ENCODE measurements at places on chromosomes 12 and 14.
A peak's percentile ranks its signal among the peaks of the same experiment; 100 is the strongest.

GRCh38 chr12:79873201-79873600, 61.7 kb downstream of the PPP1R12A start:
- no peak for DNase-seq

DNA sequence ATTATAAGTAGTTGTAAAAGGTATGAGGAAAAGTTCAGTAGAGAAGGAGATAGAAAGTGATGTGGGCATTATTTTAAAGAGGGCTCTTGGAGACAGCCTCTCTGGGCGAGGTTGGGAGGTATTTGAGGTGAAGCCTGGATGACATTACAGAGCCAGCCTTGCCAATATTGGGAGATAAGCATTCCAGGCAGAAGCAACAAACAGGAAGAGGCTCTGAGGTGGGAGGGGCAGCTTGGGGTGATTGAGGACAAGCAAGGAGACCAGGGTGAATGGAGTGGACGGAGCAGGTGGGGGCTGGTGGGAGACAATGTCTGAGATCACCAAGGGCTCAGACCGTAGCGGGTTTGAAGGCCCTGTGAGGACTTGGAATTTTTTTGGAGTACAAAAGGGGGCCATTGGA, 87.3 kb downstream of the DYRK2 start:
- DNase-seq: no peak

DNA sequence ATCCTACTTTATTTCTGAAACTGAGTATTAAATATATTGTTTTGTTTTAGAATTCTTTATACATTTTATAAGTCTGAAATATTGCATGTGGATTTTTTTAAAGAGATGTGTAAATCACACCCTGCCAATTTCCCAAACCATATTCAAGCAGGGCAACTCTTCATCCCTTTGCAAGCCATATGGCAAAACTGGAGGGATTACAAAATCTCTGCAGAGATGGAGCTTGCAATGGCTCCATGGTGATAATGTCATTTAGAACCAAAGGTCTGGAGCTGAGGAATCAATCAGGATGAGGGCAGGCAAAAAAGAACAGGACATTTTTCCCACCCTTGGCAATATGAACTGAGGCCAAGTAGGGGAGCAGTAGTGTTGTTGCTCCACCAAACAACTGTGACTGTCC, 173.4 kb downstream of the BMP4 start:
- DNase-seq: no peak

GRCh38 chr14:52380294-52380693, 66.2 kb downstream of the PTGER2 start:
- DNase-seq: no peak

GRCh38 chr14:101721951-101722661, 39.4 kb upstream of the PPP2R5C start:
- DNase-seq: no peak

- DNase-seq: no peak
Observed at GRCh38 chr12:15823360-15824128, 34.4 kb upstream of the EPS8 start.

DNA sequence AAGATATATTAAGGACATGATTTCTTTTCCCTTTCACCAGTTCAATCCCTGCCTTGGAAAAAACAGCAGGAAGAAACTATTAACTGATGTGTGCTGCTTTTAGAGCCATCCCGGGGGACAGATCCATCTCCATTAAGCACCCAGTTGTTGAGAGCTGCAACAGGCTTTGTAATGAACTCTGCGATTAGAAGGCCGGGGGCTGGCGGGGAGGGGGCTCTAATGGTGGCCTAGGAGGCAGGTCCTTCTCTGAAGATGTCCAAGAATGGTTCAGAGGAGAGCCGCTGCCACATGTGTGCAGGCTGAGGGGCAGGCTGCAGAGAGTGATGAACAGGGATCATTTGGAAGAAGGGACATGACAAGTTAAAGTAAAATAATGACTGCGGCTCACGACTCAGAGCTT, 67.8 kb downstream of the GALNT8 start:
- DNase-seq: no peak

DNA sequence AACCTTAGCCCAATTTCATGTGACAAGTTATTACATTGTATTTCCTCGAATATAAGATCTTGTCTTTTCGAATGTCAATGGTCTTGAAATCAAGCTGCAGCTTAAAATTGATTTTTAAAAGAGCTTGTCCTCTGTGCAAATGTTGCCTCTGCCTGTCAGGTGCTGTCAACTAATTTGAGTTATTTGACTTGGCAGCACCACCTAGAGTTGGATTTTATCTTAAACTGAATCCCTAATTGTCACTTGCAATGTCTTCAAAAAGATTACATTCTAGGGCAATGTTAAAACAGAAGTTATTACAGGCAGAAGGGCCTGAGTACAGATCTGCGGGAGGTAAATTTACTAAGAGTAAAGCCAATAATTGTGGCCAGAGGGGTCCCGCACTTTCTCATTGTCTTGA, 26.2 kb upstream of the TUNAR start:
- DNase-seq: no peak

GRCh38 chr12:5429741-5430557, 2.0 kb upstream of the NTF3 start:
- no peak for DNase-seq

- no peak for DNase-seq
Observed at GRCh38 chr12:92133171-92133570, 12.5 kb downstream of the BTG1 start.

GRCh38 chr14:103404920-103405319, 19.7 kb downstream of the MARK3 start:
- DNase-seq: no peak

DNA sequence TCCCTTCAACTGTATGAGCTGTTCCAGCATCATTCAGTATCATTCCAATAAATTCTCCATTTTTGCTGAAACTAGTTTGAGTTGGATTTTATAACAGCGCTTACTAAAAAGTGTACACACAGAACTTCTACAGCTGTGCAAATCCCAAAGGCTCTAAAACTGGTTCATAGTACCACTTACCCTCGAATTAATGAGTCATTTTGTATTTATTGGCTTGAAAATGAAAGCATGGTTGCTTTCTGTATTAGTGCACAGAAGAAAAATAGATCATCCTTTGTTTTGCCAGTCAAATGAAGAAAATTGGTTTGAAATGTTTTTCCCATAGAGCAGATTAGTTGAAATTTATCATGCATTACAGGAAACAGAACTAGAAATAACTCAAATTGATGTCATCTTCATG, 268.3 kb upstream of the CPNE8 start:
- no peak for DNase-seq

GRCh38 chr12:65590318-65590717, 234.0 kb upstream of the HMGA2 start:
- DNase-seq: no peak

- DNase-seq: peak; percentile 82
Observed at GRCh38 chr14:90495357-90496276, 98.8 kb downstream of the CALM1 start.

DNA sequence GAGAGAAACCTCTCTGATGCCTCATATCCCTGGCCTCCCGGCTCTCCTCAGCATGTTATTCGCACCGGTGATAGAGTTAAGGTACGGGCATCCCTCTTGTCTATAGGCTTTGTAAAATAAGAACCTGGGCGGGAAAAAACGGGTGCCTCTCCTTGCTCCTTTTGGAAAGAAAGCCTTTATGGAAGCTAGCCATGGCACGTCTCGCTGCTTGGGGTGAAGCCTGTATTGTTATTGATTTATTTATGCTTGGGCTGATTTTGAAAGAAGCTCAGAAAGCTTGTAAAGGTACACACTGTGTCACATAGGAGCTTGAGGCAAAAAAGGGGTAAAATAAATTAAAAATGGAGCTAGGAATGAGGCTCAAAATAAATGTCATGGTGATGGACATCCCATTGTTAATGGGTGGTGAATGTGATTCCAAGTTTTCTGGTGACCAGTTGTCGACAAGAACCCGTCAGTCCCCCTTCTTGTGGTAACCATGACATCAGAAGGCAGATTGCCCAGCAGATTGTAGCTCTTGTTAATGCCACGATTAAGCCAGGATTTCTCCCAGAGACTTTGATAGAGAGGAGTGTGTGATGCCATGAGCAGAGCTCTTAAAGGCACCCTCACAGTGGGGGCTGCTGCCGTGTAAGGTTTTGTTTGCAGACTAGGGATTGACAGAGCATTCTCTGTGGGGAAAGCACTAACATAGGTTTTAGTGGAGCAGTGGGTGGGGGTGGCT, 50.4 kb upstream of the ASPG start:
- DNase-seq: no peak

- no peak for DNase-seq
Observed at GRCh38 chr12:6279256-6279628, 31.2 kb upstream of the PLEKHG6 start.

DNA sequence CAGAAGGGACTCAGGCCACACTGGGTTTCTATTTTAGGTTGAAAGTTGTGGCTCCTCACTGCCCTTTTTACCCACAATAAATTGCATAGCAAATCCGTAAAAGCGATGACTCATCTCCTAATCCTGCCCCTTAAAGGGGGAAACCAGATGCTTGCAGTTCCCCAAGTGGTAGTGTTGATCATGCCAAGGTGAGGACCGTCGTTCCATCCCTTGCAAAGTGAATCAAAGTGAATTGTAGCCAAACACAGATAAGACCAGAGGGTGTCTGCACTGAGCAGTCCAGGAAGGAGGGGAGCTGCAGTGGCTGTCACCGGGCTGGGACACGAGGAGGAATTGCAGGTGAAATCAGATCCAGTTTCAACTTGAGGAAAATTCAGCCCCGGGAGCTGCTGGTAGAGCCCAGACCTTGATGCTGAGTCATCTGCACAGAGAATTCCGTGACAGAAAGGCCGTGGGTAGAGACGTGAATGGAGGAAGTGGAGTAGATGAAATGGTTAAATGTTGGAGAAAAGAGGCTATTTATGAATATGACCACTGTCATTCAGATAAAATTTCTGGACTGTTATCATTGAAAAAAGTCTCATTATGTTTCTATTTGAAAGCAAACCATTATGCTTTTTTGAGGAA, 44.2 kb upstream of the MMP17 start:
- peak; percentile 74 for DNase-seq

GRCh38 chr12:122880155-122880667, 15.7 kb downstream of the VPS37B start:
- peak; percentile 47 for DNase-seq

DNA sequence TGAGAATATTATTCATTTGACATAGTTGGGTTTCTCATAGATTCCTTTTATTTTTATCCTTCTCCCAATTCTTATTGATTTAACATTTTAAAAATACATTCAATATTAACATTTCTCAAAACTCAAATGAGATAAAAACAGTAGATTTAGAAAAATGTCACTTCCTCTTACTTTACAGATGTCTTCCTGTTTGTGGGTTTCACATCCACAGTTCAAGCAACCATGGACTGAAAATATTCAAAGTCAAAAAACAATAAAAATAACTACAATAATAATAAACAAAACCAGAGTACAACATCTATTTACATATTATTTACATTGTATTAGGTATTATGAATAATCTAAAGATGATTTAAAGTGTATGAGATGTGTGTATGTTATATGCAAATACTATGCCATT, 111.3 kb upstream of the SLC16A7 start:
- no peak for DNase-seq

- DNase-seq: no peak
Observed at GRCh38 chr14:84436528-84436927, 1093.4 kb upstream of the FLRT2 start.

DNA sequence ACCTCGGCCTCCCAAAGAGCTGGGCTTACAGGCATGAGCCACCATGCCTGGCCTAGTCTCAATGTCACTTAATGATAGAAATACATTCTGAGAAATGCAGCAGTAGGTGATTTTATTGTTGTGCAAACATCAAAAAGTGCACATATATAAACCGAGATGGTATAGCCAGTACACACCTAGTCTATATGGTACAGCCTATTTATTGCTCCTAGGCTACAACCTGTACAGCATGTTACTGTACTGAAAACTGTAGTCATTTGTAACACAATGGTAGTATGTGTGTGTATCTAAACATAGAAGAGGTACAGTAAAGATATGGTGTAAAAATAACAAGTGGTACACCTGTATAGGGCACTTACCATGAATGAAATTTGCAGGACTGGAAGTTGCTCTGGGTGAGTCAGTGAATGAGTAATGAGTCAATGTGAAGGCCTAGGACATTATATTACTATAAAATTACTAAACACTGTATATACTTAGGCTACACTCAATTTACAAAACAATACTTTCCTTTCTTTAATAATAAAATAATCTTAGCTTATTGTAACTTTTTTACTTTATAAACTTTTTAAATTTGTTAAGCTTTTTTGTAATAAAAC, 166.7 kb upstream of the SYT1 start:
- DNase-seq: no peak

DNA sequence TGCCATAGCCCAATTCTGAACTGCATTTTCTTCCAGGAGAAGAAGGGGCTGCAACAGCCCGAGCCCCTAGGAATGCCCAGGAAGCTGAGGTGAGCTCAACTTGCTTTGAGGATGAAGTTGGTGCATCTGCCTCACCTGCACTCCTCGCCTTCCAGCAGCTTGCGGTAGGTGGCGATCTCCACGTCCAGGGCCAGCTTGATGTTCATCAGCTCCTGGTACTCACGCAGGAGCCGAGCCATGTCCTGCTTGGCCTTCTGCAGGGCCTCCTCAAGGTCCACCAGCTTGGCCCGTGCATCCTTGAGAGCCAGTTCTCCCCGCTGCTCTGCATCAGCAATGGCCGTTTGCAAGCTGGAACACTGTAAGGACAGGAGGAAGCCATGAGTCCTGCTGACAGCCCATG, 6.0 kb downstream of the KRT75 start:
- no peak for DNase-seq

DNA sequence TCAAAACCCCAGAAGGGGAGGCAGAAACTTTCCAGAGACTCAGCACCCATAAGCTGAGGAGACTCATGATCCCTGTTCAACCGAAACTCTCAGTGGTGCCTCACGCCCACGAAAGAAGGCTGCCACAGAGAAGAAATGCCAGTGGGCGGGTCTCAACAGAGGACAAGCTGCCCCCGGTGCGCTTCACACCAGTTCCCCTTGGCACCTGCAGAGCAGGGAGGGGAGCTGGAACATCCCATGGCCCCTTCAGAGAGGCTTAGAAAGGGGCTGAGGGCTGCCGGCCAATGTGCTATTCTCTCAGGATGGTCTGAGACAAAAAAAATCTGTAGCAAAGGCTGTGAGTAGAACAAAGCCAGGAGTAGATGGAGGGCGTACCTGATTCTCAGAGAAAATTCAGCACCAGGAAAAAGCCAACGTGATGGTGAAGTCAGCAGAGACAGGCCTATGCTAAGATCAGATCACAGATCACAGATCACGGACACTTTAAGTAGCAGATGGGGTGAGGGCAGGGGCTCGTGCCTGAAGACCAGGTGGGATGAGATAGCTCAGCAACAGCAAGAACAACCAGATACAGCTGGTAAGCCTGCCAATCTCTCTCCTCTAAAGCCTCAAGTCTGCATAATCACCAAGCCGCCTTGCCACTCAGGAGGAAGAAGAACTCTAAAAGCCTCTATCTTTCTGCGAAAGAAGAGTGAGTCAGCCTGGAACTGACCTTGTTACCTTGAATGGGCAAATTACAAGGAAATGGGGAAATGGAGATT, 206.4 kb upstream of the GRIP1 start:
- DNase-seq: no peak

GRCh38 chr12:12822886-12823285, 9.7 kb downstream of the DDX47 start:
- DNase-seq: no peak

GRCh38 chr12:128137140-128137539, 129.8 kb upstream of the TMEM132C start:
- no peak for DNase-seq

Measured in AG08396 (cell line).